ENCODE measurements at places on chromosomes 16 and 17.

GRCh38 chr16:78694414-78694813 is 595.0 kb downstream of the WWOX start:
- ATAC-seq = no peak

DNA sequence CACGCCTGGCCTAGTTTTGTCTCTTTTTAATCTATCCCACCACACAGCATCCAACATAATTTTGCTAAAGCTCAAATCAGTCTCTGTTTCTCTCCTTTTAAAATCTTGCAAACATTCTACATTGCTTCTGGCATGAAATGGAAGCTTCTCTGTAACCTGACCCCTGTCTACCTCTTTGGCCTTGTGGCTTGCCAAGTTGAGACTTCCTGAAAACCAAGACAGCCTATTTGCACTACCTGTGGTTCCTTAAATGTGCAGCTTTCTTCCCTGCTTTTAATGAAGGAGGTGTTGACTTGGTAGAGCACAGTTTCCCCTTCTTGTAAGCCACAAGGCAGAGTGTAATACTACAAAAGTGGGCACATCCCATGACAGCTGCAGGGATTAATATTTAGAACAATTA is 6.0 kb upstream of the CCL3 start:
- no peak for ATAC-seq

DNA sequence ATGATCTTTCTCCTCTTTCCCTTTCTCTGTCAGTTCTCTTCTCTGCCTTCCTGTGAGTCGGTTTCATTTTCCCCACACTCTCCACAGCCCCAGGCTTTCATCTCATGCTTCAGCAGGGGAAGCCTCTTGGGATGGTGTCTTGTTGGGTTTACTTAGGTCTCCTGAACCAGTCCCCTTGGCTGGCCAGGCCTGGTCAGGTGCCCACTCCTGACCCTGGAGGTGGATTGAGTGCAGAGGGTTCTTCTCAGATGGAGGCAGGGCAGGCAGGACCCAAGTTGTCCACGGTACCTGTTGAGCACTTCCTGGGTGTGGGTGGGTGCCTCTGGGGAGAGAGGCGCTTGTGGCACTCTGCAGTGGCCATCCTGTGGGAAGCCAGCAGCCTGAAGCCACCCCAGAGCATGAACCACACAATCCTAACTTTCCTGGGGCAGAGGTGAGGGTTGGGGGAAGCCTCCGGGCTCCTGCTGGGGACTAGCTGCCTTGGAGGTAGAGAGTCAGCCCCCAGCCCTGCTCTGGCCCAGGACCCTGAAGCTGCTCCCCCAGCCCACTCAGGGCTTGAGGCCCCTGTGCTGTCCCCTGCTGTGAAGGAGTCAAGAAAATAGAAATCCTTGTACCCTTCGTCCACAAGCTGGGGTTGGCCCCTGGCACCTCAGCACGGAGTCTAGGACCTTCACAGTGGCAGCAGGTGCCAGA is 2.0 kb upstream of the RAP1GAP2 start:
- ATAC-seq = no peak

DNA sequence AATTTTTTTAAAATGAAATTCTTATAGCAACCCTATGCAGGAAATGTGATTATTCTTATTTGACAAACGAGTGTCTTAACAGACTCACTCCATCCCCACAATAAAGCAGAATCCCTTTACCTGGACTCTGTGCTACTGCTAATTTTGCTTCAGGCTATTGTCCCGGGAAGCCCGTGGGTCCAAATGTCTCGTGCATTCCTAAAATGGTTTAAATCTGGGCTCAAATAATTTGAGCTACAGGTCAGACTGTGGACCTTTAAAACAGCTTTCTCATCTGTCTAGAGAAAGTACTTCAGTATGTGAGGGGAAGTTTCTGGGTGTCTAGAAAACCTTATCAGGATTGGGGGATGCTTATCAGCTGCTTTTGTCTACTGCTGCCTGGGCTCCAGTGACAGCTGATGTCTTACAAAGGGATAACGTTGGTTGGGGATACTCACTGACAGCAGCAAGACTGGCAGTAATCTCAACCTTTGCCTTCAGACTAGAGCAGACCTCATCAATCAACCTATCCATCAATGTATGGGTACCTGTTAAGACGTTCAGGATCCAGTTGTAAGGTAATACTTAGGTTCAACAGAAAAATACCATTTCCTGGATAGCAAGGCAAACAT is 197.9 kb upstream of the CDH11 start:
- no peak for ATAC-seq

DNA sequence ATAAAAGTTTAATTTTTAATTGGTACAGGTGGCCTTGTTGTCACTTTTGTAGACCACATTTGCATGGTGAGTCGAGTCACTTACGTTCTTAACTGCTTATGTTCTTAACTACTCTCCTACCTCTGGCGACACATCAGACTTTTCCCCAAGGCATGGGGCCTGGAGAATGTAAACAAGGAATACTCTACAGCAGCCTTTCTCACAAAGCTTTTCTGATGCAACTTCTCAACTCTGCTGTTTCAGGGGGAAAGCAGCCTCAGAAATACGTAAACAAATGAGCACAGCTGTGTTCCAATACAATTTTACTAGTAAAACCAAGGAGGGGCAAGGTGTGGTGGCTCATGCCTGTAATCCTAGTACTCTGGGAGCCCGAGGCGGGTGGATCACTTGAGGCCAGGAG is 6.9 kb downstream of the KARS1 start:
- ATAC-seq = no peak

DNA sequence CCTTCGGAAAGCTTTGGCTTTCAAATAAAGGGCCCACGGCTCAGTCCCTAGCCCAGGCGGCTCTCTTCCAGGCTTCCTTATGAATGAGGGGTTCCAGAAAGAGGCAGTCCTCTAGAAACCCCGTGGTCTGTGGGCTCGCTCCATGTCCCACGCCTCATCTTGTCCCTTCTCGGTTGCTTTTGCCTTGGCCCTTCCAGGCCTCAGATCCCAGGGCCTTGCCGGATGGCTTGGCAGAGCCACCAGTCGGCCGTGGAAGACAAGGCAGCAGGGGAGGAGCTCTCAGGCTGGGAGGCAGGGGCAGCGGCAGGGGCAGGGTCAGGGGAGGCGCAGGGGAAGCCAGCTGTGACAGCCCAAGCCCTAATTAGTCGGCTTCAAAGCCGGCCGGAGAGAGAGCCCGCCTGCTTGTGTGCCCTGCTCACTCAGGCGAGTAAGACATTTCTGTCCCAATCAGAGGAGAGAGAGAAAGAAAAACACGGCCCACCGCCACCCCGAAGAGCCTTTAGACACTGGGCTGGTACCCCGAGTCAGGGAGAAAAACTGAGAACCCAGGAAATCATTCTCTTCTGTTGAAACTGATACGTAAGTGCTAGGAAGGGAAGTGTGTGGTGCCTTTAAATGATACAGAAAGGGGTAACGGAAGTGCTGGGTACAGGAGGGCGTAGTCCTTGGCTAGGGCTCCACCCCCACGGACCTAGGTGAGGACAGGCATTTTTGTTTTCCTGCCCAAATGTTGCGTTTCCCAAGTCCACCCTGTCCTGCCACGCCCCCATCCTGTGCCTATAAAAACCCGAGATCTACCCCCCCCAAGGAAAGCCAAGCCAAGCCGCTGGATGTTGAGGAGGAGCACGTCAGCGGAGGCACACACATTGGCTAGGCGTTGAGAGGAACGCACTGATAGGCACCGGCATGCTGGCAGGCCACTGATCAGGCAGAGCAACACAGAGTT is 27.8 kb upstream of the MEIOC start:
- peak; percentile 26 for ATAC-seq

- no peak for ATAC-seq
Observed at GRCh38 chr16:15963307-15963910, 14.0 kb downstream of the ABCC1 start.

DNA sequence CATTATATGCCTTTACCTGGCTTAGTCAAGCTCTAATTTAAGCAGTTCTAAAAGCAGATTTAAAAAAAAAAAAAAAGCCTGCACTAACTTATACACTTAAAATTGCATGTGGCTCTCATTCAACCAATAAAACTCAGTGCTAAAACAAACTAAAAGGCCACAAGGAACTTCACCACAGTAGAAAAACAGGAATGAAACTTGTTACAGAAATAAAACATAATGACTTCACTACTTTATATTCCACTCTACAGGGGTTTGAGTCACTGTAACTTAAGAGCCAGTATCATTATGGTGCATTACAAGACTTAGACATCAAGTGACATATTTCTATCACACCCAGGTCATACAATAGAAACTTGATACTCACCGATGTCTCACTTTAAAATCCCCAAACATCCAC is 11.1 kb downstream of the CA10 start:
- no peak for ATAC-seq

GRCh38 chr16:66539623-66540469 is 10.1 kb downstream of the TK2 start:
- peak; percentile 19 for ATAC-seq

GRCh38 chr16:15576960-15577958 is 65.7 kb downstream of the MARF1 start:
- peak; percentile 89 for ATAC-seq

DNA sequence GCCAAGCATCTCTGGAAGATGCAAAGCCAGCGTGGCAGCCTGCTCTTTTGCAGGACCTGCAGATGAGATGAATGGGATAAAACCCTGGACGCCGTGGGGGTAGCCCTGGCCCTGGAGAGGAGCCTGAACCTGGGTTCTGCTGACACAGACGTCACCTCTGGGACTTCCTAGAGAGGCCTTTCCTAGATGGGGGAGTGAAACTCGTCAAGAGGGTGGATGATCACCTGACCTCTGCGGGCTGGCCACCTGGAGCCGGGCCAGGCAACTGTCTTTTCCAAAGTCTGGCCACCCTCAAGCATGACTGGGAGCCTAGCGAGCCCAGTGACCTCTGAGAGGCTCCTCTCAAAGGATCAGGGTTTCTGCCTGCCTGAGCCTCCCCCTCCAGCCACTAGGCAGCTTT is 529.0 kb downstream of the KCNJ18 start:
- ATAC-seq = no peak

DNA sequence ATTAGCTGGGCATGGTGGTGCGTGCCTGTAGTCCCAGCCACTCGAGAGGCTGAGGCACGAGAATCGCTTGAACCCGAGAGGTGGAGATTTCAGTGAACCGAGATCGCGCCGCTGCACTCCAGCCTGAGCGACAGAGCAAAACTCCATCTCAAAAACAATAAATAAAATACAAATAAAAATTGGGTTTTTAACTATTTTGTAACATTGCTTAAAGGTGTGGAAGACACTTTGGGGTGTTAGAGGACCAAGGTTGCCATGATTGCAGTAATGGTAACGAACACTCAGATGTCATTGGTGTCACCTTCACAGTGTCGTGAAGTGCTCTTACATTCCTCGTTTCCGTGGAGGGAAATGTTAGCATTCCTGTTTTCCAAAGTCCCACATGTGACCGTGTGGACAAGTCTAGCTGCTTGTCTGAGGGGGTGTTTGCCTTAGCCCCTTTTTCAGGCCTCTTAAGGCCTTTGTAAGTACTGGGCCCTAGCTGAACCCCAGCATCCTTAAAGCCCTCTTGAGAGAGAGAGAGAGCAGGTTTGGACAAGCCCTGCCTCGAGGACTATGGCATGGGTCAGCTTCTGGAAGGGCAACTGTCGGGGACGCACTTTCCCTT is 8.6 kb downstream of the C16orf96 start:
- ATAC-seq = no peak

DNA sequence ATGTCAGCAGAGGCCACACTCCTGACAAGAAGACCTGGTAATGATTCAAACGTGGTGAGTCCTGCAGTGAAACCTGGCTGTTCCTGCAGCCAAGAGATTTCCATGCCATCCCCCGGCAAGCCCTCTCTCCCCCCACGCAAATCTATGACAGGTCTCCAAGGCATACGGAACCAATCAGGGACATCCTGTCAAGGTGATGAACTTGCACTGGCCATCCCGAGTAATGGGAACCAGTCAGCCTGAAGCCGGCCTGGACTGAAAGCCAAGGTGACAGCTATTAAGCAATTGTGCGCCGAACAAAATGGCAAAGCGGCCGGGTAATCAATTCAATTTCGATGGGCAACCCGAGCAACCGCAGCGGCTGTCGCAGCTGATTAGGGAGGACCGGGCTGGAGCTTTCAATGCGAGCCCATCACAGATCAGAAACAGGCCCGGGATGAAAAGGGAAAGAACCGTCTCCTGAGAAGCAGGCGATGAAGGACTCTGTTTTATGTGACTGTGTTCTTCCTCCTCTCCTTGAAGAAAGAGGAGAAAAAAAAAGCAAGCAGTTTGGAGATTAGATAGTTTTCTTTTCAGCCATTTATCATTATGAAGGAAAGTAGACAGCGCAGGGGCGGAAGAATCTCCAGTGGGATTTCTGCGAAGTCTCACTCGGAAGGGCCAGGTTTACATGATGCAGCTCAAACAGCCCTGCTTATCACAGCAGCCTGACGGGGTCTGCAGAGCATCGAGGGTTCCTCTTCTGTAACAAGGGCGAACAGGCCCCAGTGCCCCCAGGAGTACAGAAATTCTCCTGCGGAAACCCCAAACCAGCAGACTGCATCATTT is 35.2 kb downstream of the TBX4 start:
- no peak for ATAC-seq

DNA sequence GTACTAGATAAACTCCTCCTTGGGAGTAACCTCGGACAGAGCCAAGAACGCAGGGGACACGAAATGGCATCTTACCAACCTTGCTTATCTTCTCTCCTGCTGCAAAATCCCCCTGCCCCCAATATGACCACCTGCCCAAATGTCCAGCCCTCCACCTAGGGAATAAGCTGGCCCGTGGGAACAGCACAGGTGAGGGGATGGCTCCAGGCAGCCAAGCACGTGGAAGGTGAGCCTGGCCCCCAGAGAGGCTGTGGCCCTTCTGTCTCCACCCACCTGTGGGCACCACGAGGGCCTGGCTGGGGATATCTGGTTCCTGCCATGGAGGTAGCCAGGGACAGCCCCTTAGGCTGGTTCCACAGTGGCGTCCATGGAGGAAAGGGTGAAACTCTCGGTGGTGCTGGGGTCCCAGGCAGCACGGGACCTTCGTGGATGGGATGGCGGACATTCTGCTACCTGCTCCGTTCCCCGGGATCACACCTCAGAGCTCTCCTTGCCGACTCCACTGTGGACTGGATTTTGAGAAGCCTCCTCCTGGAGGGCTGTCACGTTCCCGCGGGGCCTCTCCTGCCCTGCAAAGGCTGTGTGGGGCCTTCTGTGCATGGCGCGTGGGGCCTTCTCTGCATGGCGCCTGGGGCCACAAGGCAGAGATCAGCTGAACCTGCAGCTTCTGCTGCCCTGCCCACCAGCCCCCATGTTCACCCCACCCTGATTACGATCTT is 388.5 kb upstream of the TNRC6C start:
- no peak for ATAC-seq

DNA sequence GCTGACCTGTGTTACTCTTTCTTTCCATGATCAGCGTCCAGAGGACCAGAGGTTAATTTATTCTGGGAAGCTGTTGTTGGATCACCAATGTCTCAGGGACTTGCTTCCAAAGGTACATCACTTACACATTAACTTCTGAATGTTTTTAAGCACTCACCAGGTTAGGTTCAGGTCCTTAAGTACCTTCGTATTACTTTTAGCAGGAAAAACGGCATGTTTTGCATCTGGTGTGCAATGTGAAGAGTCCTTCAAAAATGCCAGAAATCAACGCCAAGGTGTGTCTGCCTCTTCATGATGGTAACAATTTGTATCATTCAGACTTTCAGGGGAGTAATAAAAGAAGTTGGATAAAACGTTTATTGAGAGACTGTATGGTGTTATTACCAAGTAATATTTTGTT is 3.3 kb downstream of the HERPUD1 start:
- ATAC-seq = no peak

- ATAC-seq = peak; percentile 79
Observed at GRCh38 chr16:56262148-56262547, 70.9 kb downstream of the GNAO1 start.

- ATAC-seq = no peak
Observed at GRCh38 chr16:13672196-13672595, 247.8 kb upstream of the ERCC4 start.

- no peak for ATAC-seq
Observed at GRCh38 chr16:12315330-12316136, 339.0 kb downstream of the SNX29 start.

All from esophagus mucosa (tissue), 1 donor.